ENCODE measurements at places on chromosomes 1 and 21. TPM values are rescaled to one million over a fixed set of nuclear protein-coding genes. Genes with fewer than 3 reads are reported as not detected.

The CAPN9 gene
- not detected for total RNA-seq

The AADACL3 gene
- not detected for total RNA-seq

The CLCN6 gene
- total RNA-seq = 9.3 TPM

The PERM1 gene
- not detected for total RNA-seq

The DMRTA2 gene
- not detected for total RNA-seq
